ENCODE measurements at places on chromosomes 2 and 18.

DNA sequence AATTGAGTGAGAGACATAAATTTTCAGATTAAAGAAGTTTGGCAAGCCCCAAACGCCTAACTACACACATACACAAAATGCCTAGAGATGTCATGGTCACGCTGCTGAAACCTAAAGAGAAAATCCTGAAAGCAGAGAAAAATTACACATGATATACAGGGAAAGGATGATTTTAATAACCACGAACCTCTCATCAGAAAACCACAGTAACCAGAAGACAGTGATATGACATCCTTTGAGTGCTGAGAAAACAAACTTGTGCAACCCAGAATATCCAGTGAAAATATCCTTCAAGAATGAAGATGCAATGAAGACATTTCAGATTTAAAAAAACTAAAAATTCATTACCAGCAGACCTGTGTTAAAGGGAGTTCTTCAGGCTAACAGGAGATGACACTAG lies 122.4 kb upstream of the LMAN1 start:
- no peak for DNase-seq

DNA sequence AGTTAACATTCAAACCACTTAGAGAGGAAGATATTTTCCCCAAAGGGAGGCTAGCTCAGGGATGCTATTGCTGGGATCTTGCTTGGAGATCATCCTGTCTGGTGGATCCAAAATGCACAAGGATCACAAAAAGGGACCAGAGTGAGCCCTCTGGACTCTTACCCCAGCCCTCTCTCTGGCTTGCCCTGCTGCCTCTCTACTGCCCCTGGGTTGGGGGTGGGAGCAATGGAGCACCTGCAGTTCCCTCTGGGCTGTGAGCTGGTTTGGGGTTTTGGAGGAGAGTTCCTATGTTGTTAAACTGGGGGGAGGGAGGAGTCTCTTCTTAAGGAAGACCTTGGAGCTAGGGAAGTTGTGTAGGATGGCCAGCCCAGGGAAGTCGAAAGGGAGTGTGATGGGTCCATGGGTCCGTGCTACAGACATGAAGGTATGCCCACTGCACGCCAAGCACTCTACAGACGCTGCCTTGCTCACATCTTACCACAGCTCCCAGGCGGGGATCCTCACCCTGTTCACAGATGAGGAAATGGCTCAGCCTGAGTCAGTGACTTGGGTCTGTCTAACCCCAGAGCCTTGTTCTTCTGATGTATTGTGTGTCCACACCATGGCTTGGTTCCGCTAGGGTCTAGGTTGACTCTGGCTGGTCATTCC lies 3.8 kb downstream of the LBH start:
- DNase-seq: no peak

DNA sequence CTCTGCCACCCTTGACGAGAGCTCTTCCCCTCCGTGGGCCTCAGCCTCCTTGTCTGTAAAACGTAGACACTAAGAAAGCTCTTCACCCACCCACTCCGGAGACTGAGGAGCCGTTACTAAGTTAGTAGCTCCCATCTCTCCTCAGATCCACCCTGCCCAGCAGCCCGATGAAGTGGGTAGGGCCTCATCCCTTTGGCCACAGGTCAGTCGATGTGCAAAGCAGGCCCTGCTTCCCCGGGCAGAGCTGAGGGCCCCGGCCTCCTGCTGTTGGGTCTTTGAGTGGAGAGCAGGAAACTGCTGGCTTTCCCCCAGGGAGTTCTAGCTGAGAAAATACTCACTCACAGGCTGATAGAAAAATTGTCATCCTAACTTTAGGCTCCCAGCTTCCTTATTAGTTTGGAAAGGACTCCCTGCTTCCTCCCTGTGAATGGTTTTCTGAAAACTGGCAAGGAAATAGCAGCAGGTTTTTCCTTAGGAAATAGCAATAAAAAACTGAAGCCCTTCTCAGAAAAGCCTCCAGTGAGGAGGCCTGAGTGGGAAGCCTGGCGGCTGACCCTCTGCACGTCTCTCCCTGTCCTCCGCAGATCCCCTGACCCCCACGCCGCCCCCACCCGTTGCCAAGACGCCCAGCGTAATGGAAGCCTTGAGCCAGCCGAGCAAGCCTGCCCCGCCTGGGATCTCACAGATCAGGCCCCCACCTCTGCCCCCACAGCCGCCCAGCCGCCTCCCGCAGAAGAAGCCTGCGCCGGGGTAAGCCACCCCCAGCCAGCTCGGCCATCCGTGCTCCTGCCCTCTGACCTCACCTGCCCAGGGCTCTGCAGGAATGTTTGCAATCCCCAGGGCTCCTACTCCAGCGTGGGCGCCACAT lies 30.2 kb downstream of the ITGB1BP1 start:
- DNase-seq: no peak

DNA sequence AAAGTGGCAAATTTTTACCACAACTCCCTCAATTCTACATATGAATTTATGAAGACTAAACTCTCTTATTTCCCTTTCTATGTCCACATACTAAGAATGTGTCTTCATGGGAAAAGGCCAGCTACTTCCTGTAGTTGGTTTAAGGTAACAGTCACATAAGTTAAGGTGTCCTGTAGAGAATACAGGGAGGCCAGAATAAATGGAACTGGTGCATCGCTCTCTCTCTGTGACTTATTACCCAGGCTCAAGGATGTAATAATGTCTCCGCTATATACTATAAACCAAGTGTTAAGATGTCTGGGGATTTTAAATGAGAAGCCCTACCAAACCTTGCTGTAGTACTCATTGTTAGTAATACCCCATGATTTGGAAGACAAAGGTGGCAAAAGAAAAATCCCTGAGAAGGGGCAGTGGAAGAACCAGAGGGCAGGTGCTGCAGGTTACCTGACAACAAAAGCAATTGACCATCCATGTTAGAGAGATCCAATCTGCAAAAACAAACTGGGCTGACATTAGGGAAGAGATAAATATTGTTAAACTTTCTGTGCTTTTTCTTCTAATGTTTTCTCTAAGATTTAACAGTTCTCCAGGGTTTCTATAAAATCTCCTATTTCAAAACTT lies 372.8 kb downstream of the TMX3 start:
- no peak for DNase-seq

- no peak for DNase-seq
These were observed 2.4 kb upstream of the VPS54 start for GRCh38 chr2:64021578-64021977.

- DNase-seq: no peak
These were observed 71.8 kb downstream of the CMPK2 start for GRCh38 chr2:6793913-6794312.

DNA sequence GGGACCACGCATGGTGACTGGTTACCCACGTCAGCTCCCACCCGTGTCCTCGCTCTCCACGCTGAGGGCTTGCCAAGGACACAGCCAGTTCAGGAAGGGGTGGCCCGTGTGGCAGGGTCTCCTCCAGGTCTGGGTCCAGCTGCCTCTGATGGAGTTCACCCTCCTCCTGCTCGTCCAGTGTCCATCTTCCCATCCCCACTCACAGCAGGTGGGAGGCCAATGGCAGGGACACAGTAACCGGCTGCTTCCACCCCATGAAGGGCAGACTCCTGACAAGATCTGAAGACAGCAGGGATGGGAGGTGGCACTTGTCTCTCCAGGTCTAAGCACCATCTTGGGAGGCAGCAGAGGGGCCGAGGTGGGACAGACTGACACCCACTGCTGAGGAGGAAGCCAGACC lies 106.4 kb downstream of the NDUFA10 start:
- DNase-seq: no peak

GRCh38 chr2:240689975-240690374 lies 1.7 kb upstream of the AQP12A start:
- no peak for DNase-seq

- no peak for DNase-seq
These were observed 102.6 kb downstream of the VSNL1 start for GRCh38 chr2:17643031-17643615.

GRCh38 chr2:188668017-188668680 lies 306.0 kb upstream of the COL3A1 start:
- DNase-seq: no peak

DNA sequence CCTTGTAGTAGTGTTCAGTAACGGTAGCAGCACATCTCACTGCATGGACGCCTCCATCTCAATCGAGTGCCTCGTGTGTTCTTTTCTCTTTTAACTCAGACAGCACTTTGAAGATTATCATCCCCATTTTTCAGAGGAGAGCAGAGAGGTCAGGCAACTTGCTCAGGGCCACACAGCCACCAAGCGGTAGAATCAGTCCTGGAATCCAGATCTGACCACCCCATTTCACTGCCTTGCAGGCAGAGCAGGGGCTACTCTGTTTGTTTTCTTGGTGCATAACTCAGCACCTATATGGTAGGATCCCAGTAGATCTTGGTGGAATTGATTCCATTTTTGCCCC lies 129.5 kb downstream of the SMAD7 start:
- no peak for DNase-seq

DNA sequence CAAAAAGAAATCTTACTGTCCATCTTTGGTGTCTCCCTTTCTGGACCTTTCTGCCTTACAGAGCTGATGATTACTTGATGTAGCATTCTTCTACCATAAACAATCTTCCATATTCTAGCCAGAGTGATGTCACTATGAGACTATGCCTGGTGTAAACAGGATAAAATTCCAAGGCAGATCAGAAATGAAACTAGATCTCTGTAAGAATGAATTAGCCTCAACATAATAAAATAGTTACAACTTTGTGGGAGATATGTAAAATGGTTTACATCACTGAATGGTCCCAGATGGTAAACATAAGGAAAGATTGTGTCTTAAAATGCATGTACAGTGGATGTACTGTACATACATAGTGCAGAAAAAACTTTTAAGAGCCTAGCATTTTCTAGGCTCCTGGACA lies 112.3 kb upstream of the ZNF521 start:
- no peak for DNase-seq

- DNase-seq: no peak
These were observed 26.6 kb upstream of the ANKRD62 start for GRCh38 chr18:12066910-12067511.

DNA sequence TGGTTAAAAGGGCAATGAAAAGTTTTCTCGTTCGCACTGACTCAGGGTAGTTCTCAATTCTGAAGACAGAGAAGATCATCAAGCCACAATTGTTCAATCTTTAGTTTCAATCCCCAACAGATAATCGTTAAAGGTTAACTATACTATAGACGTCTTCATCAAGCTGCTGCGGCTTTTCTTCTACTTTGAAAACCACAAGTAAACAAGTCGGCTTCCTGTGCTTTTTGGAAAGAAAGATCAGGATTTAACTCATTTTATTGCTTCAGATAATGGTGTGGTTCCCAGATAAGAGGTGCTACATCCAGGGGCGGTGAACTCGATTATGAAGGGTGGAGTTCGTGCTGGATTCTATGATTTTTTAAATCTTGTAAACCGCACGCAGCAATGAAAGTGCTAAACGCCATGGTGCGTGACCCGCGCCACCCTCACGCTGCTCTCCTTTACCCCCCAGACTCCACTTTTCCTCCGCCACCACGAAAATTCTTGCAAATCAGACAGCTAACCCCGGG lies 545 bp upstream of the CDCA7 start:
- DNase-seq: no peak

DNA sequence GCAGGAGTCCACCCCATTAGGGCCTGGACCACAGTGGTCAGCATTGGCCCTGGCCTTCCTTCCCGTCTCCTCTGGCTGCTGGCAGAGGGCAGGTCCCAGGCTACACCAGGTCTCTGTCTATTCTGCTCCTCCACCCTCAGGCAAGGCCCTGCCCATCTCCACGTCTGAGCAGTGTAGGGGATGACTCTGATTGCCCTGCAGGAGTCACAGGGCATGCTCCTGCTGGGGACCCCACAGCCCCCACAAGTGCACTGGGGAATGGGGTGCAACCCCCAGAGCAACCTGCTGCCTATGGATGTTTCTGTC lies 40.0 kb downstream of the STK25 start:
- DNase-seq: no peak

- peak; percentile 88 for DNase-seq
These were observed 419.0 kb downstream of the NBAS start for GRCh38 chr2:15142069-15142689.

- peak; percentile 68 for DNase-seq
These were observed 141.6 kb downstream of the SRBD1 start for GRCh38 chr2:45469314-45470099.

DNA sequence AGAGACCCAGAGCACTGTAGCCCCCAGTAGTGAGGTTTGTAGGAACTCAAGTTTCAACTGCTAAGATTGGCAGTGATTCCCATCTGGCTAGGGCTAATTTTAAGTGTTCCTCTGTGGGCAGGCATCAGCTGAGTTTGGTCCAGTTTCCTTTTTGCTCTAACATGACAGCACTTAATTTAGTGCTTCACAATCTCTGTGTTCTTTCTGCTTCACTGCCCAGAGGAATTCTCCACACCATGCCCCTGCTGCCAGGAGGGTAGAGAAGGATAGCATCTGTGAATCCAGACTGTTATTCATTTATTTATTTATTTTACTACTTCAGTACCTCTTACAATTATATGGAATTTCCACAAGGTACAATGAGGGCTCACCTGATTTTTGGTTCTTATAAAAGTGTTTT lies 549.9 kb upstream of the FSIP2 start:
- DNase-seq: no peak

DNA sequence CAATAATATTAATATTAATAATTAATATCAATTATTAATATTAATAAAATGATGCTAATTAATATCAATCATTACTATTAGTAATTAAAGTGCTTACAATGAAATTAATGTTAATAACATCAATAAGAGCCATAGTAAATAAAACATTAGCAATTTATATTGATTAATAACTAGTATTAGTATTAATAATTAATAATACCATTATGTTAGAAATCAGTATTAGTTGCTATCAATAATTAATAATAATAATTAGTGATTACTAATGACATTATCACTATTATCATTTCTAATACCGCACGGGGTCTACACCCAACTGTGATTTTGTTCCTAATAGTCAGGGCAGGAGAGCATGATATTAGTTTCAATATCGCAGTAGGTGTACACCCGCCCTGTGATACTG lies 22.8 kb upstream of the AQP4 start:
- no peak for DNase-seq

DNA sequence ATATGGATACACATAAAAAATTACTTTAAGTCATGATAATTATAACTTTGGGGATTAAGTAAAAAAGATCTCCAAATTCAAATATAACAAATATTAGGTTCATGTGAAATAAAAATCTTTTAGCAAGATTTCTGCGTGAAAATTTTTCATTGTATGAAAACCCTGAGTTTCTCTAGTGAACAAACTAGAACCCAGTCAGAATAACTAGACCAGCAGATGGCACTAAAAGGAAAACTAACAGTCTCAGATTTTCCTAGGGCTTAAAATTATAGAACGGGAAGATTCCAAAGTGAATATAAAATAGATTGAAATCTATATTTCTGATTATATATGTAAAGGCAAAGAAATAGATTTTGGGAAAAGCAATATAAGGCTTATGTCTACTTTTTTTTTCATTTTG lies 43.3 kb downstream of the TMEM200C start:
- DNase-seq: peak; percentile 14
